ENCODE measurements at places on chromosomes 11 and 22.

- DNase-seq: no peak
Observed at GRCh38 chr22:27327981-27328721, 473.4 kb downstream of the MN1 start.

- peak; percentile 78 for DNase-seq
Observed at GRCh38 chr11:102421261-102421660, 31.3 kb downstream of the TMEM123 start.

- DNase-seq: peak; percentile 66
Observed at GRCh38 chr11:33160136-33160535, 1.1 kb downstream of the CSTF3 start.

- DNase-seq: no peak
Observed at GRCh38 chr22:23163665-23164064, 16.6 kb upstream of the BCR start.

GRCh38 chr11:19228968-19229367 is 11.8 kb downstream of the E2F8 start:
- DNase-seq: no peak

DNA sequence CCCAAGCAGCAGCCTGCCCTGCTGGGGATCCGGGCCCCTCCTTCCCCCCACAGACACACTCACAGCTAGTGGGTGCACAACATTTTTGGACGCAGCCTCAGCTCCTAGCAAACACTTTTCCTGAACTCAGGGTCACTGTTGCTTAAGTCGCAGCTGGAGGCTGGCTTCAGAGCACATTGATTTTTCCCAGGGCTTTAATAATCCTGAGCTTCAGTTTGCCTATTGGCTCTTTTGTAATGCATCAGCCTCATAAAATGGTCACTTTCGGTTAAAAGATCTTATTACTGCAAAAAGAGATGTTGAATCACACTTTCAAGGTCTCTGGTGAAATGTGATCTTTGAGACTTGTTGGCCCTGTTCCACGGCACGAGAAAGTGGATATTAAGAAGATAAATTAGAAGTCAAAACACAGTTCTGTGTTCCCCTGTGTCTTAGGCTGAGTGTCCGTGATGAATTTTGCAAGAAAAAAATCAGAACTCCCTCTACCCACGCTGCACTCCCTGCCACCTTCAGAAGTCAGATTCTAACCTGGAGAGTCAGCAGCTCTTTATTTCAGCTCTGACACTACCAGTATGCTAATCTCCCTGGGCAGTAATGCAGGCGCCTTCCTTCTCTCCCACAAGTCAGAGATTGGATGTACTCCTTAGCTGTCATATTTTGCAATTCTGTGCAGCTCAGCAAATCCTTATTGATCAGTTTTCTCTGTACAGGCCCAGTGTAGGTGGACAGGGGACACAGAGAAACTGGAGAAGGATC is 158.2 kb upstream of the E2F8 start:
- DNase-seq: no peak

DNA sequence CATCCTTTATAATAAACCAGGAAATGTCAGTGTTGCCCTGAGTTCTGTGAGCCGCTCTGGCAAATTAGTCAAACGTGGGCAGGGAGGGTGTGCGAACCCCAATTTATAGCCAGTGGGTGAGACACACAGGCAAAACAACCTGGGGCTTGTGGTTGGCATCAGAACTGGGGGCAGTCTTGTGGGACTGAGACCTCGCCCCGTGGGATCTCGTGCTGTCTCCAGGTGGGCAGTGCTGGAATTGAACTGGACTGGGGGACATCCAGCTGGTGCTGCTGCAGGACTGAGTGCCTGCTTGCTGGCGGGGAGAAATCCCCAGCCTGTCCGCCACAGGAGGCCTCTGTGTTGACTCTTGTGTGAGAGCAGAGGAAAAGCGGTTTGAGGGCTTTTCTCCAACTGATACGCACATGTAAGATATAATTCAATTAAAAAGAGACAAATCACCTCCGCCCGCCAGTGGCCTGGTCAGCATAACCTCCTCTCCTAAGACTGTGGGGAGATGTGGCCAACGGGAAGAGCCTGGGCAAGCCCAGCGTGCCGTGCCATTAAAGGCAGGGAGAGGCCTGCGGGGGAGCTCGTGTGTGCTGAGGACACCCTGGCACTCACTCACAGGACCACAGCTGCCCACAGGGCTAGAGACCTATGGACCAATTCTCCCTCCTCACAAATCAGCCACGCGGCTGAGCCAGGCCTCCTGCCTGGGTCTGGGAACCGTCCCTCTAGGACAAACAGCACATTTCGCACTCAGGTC is 18.4 kb downstream of the SULT4A1 start:
- no peak for DNase-seq

DNA sequence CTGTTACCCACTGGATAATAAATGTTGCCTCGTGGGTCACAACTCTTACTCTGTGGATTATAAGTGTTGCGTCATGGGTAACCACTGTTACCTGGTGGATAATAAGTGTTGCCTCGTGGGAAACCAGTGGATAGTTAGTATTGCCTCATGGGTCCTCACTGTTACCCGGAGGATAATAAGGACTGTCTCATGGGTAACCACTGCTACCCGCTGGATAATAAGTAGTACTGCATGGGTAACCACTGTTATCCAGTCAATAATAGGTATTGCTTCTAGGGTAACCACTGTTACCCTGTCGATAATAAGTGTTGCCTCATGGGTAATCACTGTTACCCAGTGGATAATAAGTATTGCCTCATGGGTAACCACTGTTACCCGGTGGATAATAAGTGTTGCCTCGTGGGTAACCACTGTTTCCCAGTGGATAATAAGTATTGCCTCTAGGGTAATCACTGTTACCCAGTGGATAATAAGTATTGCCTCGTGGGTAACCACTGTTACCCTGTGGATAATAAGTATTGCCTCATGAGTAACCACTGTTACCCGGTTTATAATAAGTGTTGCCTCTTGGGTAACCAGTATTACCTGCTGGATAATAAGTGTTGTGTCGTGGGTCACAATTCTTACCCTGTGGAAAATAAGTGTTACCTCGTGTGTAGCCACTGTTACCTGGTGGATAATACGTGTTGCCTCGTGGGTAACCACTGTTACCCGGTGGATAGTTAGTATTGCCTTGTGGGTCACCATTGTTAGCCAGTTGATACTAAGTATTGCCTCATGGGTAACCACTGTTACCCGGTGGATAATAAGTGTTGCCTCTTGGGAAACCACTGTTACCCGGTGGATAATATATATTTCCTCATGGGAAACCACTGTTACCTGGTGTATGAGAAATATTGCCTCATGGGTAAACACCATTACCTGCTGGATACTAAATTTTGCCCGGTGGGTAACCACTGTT is 15.7 kb upstream of the NXPE4 start:
- peak; percentile 33 for DNase-seq

GRCh38 chr11:132888226-132888625 is 644.1 kb downstream of the OPCML start:
- DNase-seq: no peak

- no peak for DNase-seq
Observed at GRCh38 chr22:49009359-49010063, 818.2 kb downstream of the BRD1 start.

DNA sequence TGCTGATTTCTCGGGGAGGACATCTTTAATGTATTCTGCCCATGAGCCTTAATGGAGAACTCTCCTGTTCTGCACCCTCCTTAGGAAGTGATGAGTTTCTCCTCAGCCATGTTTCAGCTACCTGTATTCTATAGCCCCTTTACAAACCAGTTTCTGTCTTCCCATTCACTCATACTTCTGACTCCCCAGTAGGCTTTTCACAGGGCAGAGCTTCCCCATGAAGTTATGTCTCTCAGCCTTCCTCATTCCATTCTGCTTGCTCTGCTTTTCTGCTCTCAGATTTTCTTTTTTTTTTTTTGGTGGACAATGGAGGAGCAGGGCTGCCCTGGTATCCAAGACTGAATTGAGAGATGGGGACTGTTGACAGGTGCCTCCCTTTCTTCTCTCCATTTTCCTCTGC is 4.3 kb upstream of the OR52R1 start:
- DNase-seq: no peak

- DNase-seq: no peak
Observed at GRCh38 chr11:28009996-28010395, 98.0 kb downstream of the KIF18A start.

DNA sequence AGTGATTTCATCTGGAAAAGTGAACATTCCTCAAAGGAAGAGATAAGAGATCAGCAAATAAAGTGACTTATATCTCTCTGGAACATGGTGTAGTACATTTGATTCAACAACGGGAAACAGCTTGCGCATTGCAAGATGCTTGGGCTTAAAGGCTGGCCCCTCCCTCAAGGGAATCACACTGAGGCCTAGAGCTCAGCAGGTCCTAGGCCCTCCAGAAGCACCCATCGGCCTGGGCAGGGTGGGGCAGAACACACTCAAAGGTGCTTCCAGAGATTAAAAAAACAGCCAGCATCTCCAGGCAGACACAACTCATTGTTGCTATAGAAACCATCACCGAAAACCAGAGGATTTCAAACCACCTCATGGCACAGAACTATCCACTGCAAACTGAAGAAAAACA is 69.0 kb upstream of the ARFGAP3 start:
- DNase-seq: no peak

GRCh38 chr22:26554956-26555355 is 35.0 kb downstream of the TPST2 start:
- DNase-seq: no peak

DNA sequence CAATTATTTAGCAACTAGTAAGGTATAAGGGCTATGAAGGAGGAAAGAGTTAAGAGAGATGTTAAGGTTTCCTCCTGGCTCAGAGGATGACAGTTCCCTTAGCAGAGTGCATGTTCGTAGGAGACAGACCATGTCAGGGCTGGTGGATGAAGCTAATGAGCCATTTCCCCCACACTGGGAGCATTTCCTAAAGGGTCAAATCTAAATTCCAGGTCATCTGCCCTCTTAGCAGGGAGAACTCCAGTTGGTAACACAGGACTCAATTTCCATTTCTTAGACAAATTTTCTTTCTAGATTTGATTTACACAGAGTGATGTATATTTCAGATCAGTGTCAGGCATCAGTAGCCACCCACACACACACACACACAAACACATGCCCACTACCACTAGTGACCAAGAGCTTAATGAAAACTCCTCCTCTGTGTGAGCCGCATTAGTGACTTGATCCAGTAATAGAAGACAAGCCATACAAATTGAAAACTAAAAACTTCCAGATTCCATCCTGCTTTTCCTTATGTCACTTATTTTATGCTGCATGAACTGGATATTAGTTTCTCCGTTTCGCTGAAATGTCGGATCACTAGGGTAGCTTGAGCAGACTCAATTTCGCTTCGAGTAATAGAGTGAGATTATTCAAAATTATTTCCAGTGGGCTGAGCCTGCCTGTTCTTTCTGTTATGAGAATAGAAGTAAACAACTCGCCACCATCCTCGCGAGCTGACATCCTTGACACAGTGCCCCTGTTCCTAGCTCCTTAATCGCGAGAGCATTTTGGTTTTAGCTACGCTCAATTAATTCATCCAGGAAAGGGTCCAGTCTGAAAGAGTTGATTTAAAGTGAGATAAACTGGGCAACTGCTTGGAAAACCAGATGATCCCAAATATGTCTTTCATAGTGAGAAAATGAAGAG is 582.6 kb downstream of the SOX6 start:
- DNase-seq: peak; percentile 32

- DNase-seq: peak; percentile 59
Observed at GRCh38 chr11:48013269-48013901, 33.0 kb downstream of the PTPRJ start.

GRCh38 chr11:112963368-112963955 is 2.2 kb downstream of the NCAM1 start:
- DNase-seq: peak; percentile 96

- no peak for DNase-seq
Observed at GRCh38 chr11:5851002-5851401, 6.5 kb downstream of the OR52E8 start.

GRCh38 chr11:17385492-17385891 is 3.0 kb downstream of the KCNJ11 start:
- no peak for DNase-seq

DNA sequence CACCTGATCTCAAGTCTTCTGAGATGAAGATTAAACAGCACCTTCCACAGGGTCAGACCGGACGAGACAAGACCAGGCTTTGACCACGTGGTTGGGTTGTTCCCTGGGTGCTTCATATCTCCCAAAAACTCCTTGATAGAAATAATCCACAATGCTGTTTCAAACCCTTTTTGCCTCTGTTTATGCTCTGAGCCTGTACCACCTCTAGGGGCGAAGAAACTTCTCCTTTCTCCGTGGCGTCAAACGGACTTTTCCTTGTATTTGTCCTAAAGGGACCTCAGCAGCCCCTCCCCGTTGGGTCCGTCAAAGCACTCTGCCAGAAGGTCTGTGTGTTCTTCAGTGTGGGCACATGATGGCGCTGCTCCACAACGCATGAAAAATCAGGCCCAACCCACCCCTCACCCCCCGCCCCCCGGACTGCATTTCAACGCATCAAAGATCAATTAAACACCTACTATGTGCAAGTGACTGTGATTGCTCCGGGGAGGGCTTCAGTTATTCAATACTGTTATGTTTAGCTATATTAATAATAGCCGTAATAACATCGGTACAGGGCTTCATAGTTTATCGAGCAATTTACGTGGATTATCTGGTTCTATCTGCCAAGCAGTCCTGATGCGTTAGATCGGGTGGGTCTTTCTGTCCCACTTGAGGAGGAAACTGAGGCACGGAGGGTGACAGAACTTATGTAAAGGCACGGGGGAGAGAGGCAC is 17.3 kb upstream of the EIF3D start:
- DNase-seq: peak; percentile 76

GRCh38 chr22:46484861-46485595 is 52.4 kb downstream of the CELSR1 start:
- no peak for DNase-seq

DNA sequence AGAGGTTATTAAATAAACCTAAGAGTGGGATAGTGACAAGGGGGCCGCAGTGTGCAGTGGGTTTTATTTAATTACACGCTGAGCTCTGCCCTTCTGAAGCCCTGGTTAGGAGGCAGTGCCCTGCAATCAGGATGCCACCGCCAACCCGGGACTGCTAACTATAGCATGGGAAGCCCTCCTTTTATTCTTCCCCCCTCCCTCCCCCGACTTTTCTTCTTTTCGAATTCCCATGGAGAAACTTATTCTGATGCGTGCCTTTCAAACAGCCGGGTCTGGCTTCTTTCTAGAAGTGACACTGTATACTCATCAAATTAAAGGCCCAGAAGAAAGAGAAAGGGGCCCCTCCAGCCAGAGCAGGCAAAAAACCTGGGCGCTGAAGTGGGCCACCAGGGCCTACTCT is 91.3 kb upstream of the ANO1 start:
- DNase-seq: no peak

- DNase-seq: no peak
Observed at GRCh38 chr11:23919455-23919854, 577.4 kb upstream of the LUZP2 start.

DNA sequence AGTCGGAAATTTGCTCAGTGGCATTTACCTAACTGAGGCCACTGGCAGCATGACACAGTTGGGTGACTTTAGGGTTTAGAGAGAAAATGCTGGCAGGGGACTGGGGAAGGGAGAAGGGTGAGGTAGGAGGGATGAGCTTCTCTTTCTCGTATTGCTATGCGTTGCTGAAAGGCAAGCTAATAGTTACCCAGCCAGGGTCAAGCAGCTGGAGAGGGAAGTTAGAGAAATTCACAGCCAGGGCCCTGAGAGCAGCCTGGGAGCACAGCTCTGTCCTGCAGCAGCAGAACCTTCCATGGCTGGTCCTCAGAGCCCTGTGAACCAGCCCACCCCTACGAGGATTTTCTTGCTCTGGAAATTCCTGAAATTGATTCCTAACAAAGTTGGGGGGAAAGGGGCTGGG is 679.6 kb downstream of the NTM start:
- peak; percentile 38 for DNase-seq
